ENCODE measurements at places on chromosomes 6 and 20.

DNA sequence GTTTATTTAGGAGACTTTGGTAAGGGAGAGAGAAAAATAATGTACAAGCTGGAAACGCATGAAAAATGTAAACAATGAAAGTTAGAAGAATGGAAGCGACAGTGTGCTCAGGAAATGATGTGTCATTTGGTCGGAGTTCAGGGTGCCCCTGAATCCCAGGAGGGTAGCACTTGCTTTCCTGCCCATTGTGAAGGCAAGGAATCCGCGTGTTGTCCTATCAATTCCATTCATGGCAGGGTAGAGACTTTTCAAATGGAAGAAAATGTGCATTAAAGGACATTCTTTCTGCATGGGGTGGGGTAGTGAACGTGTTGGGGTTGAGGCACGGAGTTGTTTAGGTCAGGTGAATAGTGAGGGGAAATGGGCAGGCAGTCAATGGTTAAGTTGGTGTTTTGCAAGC lies 33.7 kb downstream of the GCNT2 start:
- no peak for DNase-seq

- no peak for DNase-seq
Measured at GRCh38 chr6:149275621-149276020, 41.9 kb upstream of the TAB2 start.

- no peak for DNase-seq
Measured at GRCh38 chr20:12956303-12956702, 52.5 kb upstream of the SPTLC3 start.

GRCh38 chr20:1813674-1814635 lies 81.3 kb upstream of the SIRPA start:
- DNase-seq: no peak

DNA sequence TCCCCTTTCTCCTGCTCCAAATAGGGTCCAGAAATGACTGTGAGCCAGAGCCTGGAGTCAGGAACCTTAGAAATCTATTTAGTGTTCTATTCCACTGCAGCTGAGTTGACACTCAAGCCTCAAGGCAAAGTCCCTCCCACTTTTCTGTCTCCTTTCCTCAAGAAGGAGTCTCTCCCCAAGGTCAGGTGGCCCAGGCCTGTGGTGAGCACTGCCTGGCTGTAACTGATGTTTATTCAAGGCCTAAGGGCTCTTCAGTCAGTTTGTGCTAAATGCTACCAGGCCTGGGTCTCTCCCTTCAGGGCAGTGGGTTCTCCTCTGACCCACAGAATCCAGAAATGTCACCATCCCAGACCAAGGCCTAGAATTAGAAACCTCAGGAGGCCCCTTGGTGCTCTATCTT lies 1042.9 kb upstream of the EPHA7 start:
- DNase-seq: no peak

- no peak for DNase-seq
Measured at GRCh38 chr6:166040292-166040691, 127.4 kb downstream of the TBXT start.

- no peak for DNase-seq
Measured at GRCh38 chr20:5703681-5704101, 46.5 kb upstream of the SHLD1 start.

DNA sequence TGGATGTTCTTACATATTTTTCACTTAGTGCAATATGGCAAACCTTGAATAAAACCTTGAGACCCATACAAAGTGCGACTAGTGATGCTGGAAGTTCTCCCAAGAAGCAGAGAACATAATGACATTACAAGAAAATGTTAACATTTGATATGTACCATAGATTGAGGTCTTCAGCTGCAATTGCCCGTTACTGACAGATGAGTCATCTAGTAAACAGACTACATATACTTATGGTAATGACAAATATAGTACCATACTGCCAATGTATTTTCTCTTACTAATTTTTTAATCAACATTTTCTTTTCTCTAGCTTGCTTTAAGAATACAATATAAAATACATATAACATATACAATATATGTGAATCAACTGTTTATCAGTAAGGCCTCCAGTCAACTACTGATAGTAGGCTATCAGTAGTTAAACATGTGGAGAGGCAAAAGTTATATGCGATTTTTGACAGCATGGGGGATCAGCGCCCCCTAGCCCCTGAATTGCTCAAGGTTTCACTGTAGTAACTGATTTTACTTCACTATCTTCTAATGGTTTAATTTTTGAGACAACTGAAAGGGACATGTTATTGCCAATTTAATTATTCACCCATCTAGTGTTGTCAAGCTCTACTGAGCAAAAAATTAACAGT lies 166.7 kb upstream of the ADGRB3 start:
- no peak for DNase-seq

- DNase-seq: peak; percentile 27
Measured at GRCh38 chr6:34145161-34146020, 496 bp downstream of the GRM4 start.

GRCh38 chr6:21666201-21666691 lies 72.7 kb downstream of the SOX4 start:
- peak; percentile 12 for DNase-seq

- DNase-seq: no peak
Measured at GRCh38 chr6:13559251-13559650, 15.2 kb upstream of the SIRT5 start.

GRCh38 chr20:15374682-15375081 lies 1037.3 kb upstream of the FLRT3 start:
- DNase-seq: no peak

GRCh38 chr20:48523191-48523995 lies 304.4 kb downstream of the PREX1 start:
- DNase-seq: no peak

DNA sequence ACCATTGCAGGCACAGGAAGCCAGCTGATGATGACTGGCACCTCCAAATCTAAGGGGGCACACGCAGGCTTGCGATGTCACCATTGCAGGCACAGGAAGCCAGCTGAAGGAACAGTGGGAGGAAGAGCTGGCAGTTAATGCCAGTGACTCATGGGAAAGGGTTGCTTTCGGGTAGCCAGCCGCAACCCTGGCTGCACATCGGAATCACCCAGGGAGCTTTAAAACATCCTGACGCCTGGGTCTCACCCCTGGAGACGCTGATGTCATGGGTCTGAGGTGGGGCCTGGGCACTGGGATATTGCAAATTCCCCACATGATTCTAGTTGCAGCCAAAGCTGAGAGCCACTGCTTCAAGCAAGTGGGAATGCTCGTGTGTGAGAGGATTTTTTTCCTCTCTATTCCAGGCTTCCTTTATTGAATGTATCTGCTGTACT lies 16.1 kb upstream of the CCN6 start:
- peak; percentile 38 for DNase-seq

Data from activated T-cell treated with anti-CD3 and anti-CD28 coated beads, Interleukin-2, amount 50 U/mL, for 72 hours (primary cell).